K562 (cell line): ENCODE measurements at places on chromosomes 2 and 18. TPM values are rescaled to one million over a fixed set of nuclear protein-coding genes. Genes with fewer than 3 reads are reported as not detected.

Gene ECEL1
- 0.09 TPM in 1 of 2 replicates, not detected in the other for total RNA-seq

Gene HSPD1
- 561 and 583 TPM in 2 replicates for total RNA-seq

Gene EVX2
- total RNA-seq: not detected in 2 replicates

Gene GCKR
- total RNA-seq: 0.25 and 0.55 TPM in 2 replicates

Gene TMEFF2
- not detected in 2 replicates for total RNA-seq

Gene COL3A1
- 0.67 and 0.71 TPM in 2 replicates for total RNA-seq

Gene BCL2
- 1.1 and 1.2 TPM in 2 replicates for total RNA-seq

Gene RNF125
- total RNA-seq: 0.09 and 0.13 TPM in 2 replicates

Gene DUSP19
- total RNA-seq: 3.5 and 4.7 TPM in 2 replicates
